ENCODE measurements at places on chromosomes 6 and 20.

- no peak for DNase-seq
These were observed 53.6 kb upstream of the BHLHE23 start for GRCh38 chr20:63060057-63060991.

- DNase-seq, result no peak
These were observed 2.6 kb downstream of the CTSZ start for GRCh38 chr20:59004493-59004762.

DNA sequence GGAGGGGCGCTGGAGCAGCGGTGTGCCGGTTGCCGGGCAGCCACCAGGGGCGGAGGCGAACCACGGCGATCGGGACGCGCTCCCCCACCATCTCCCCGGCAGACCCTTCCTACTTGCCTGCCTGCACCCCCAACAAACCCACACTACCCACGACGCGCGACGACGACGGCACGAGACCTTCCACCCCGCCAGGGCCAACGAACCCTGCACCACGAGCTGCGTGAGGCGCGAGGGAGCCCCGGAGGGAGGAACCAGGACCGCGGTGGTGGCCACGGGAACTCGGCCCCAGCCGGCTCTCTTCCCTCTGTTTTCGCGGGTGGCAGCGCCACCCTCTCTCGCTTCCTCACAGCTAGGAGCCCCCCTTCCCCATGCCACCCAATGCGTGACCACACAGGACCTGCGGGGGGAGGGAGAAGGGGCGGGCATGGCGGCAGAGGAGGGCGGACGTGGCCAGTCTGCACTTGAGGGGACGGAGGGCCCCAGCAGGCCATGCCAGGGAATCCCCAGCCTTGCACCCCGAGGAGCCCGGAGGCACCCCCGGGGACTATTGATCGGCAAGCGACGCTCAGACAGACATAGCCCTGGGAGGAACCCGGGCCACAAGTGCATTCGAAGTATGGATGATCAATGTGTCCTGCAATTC lies 1516.4 kb upstream of the DEFB115 start:
- DNase-seq, result no peak

DNA sequence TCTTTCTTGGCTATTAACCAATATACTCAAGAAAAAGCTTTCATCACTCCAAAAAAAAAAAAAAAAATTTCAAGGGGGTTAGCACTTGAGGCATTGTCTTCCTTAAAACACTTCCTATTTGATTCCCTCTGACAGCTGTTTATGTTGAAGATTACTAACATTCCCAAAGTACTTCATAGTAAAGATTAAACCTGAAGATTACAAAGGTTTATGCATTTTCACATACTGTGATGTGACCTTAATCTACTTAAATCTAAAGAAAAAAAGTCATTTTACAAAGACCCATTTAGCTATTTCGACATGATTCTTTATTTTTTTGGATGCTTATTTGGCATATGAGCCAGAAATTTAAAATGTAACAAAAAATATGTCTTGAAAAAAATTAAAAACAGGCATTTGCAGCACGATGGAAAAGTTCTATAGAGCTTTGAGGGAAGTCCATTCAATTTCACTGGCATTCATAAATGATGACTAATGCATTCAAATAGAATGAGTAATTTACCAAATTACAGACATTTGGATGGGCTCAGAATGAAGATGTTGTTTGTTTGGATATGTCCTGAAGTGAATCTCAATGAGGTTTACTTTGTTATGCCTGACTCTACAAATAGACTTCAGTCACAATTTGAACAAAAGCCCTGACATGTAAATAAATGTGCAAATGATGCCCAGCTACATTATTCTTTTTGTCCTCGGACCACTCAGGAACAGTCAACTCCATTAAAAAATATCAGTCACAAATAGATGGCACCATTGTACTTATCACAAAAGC lies 674.6 kb upstream of the MARCKS start:
- no peak for DNase-seq

Data from right kidney (tissue), 9 donors.